ENCODE measurements at places on chromosomes 1 and 21. TPM values are rescaled to one million over a fixed set of nuclear protein-coding genes. Genes with fewer than 3 reads are reported as not detected.

The ZNF648 gene
- total RNA-seq = not detected

The KIF14 gene
- 13.5 TPM for total RNA-seq

- DNase-seq = no peak
Measured at GRCh38 chr1:30750731-30751291, 6.8 kb downstream of the LAPTM5 start.

The CRYAA gene
- not detected for total RNA-seq

The YTHDF2 gene
- 138 TPM for total RNA-seq

GRCh38 chr1:31409946-31410858, 2.8 kb upstream of the SERINC2 start:
- DNase-seq = no peak

DNA sequence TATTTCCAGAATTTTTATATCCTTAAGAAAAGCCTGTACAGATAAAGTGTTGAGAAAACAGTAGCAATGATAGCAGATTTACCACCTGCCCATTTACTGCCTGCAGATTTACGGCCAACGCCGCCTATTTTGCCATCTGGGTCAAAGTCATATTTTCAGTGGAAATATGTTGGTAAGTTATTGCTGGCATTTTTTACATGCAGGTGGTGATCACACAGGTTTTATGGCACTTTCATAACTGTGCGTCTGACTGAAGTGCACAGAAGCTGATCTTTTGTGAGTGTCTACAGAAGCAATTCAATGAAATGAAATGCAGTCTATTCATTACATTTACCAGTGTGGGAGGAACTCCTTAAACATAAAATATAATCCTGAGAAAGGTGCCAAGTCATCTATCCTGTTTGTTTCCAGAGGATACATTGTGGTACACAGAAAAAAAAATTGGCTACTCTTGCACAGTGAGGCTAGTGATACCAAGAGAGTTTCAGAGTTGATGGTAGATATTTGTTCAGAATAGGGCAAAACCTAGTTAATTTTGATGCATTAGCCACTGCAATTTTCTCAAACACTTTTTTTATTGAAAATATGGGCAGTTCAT, 458.5 kb downstream of the NEGR1 start:
- DNase-seq = no peak

- no peak for DNase-seq
Measured at GRCh38 chr1:236728752-236729151, 42.5 kb downstream of the ACTN2 start.

DNA sequence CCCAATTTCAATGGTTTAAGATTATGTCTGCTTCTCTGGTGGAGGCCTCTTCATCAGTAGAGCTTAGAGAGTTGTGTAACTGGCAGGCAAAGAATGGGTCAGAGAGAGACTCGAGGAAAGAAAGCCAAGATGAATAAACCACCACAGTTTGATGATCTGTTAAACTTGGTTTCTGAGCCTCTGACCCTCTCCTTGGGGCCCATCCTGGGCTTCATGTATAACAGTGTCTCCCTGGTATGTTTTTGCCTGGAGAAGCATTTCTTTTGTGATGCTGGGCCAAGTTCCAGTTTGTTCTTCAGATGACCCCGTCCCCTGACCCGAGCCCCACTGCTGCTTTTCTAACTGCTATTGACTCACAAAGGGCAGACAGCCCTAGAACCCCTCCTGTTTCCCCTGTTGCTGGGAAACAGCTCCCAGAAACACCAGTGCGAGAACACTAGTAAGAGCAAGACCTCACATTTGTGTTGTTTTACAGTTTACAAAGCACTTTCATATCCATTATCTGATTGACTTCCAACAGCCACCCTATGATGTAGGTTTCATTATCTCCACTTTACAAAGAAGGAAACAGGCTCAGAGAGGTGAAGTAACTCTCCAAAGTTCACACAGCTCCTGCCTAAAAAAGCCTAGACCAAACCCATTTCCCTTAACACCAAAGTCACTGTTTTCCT, 9.0 kb downstream of the CD2 start:
- DNase-seq = no peak

The SFN gene
- total RNA-seq = 0.82 TPM

The EXO5 gene
- 13.3 TPM for total RNA-seq

- DNase-seq = no peak
Measured at GRCh38 chr1:89552471-89553081, 27.9 kb downstream of the LRRC8B start.

- no peak for DNase-seq
Measured at GRCh38 chr1:18927082-18927653, 24.8 kb upstream of the ALDH4A1 start.

The INSRR gene
- not detected for total RNA-seq

The E2F2 gene
- 7.3 TPM for total RNA-seq

DNA sequence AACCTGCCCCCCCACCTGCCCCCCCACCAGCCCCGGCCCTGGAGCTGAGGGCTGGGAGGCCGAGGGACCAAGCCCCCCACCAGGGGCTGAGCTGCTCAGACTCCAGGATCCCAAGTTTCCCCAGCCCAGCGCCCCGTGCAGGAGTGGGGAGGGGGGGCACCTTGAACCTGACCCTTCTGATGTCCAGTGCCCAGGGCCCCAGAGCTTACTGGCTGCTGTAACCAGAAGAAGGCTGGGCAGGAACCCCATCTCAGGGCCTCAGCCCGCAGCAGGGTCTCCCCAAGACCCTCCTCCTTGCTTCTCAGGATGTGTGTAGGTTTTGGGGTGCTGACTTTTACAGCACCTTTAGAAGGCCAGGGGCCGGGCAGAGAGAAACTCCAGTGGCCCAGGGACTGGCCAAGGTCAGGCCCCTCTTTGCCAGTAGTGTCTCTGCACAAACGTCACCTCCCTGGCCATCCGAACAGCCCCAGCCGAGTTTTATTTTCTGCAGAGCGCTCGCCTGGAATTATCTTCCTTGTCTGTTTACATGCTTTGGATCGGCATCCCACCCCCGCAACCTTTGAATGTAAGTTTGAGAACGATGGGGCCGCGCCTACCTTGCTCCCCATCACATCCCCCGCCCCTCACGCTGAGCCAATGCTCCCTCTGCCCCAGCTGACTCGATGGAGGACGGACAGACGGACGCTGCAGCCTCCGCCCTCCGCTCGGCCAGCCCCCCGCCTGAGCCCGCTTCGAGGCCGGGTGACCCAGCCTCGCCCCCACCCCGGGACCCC, 70.1 kb upstream of the CASZ1 start:
- DNase-seq = peak; percentile 84

The VWA5B1 gene
- not detected for total RNA-seq

The HSPG2 gene
- total RNA-seq = 242 TPM

The MYOM3 gene
- 0.11 TPM for total RNA-seq

DNA sequence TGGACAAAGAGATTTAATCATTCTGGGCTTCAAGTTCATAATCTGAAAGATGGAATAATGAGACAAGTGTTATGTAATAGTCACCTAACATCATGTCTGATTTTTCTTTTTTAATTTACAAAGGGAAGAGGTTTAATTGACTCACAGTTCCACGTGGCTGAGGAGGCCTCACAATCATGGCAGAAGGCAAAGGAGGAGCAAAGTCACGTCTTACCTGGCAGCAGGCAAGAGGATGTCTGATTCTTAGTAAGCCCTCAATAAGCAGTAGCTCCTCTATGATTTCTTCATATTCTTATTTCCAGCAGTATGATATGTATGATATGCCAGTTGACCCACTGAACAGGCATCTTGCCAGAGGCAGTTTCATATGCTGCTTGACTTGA, 152.7 kb downstream of the S1PR1 start:
- DNase-seq = no peak

GRCh38 chr1:174923820-174924219, 75.9 kb upstream of the CACYBP start:
- DNase-seq = no peak

GRCh38 chr1:117231312-117231711, 20.6 kb upstream of the VTCN1 start:
- no peak for DNase-seq

The RAB7B gene
- total RNA-seq = not detected

GRCh38 chr21:45164838-45165237, 90.5 kb downstream of the ADARB1 start:
- DNase-seq = no peak

The LRRC71 gene
- total RNA-seq = not detected

GRCh38 chr1:93042187-93043056, 36.7 kb upstream of the MTF2 start:
- DNase-seq = no peak

DNA sequence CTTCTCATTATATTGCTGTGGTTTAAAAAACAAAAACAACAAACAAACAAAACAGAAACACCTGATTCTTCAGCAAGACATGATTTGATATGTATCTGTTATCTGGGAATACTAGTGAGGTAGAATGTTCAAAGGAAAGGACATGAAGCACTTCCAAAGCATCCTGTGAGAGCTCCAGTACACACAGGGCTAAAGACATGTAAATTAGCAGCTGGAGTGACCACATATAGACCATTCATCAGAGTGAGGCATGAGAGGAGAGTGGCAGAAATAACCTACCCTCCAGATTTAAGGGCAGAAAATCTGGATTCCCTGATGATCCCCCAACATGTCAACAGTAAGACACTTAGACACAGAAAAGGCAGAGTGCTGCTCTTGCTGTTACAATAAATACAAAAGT, 260.5 kb upstream of the CHRM3 start:
- no peak for DNase-seq

The FAM229A gene
- total RNA-seq = 6.3 TPM

The BRDT gene
- total RNA-seq = 3.4 TPM

- peak; percentile 55 for DNase-seq
Measured at GRCh38 chr1:33886496-33886895, 22.6 kb downstream of the HMGB4 start.

Data from endodermal cell (in vitro differentiated cells).